ENCODE measurements at places on chromosomes 6 and 20.

- DNase-seq, result no peak
Observed at GRCh38 chr6:73691512-73691911, 4.5 kb upstream of the CD109 start.

- DNase-seq, result no peak
Observed at GRCh38 chr6:146429831-146430230, 113.8 kb upstream of the RAB32 start.

DNA sequence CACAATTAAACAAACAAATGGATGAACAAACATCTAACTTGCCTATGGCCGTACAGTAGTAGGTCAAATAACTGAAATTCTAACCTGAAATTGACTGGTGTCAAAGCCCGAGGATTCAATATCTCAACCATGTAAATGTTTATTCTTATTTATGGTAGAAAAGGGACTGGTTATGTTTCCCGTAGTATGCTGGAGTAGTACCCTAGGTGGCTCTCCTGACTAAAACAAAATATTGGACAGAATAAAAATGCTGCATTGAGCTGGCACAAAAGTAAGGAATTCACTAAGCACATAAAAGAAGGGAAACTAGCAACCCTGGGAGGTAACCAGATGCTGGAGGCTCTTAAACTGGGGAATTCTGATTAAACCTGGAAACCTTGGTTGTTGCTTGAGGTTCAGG lies 117.1 kb upstream of the PREP start:
- no peak for DNase-seq

DNA sequence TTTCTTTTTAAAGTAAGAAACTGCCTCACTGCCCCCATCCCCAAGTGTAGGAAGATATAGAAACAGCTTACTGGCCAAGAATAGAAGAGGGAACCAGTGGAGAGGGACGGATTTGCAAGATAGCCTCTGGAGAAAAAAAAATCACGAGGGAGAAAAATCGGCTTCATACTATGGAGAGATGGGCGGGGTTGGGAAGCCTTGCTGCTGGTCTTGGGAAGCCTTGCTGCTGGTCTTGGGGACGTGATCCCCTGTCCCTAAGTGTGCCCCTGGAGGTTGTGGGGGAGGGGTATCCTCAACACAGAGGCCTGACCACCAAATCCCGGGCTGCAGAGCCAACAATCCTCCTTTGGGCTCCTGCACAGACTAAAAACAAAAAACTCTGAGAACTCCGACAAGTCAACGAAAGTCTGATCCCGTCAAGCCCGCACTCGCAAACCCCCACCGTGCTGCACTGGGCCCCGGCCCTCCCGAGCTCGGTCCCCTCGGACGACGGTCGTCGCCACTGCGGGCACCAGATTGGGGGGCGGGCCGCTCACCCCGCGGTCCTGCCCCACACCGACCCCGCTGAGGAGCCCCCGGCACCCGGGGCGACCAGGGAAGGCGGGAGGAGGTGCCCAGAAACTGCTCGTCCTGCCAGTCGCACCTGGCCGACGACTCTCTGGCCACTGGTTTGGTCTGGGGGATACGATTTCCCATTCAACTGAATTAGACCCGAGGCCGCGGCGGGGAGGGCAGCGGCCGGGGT lies 750 bp downstream of the MAP7 start:
- DNase-seq, result no peak

- no peak for DNase-seq
Observed at GRCh38 chr6:89027756-89028155, 52.8 kb upstream of the PNRC1 start.

DNA sequence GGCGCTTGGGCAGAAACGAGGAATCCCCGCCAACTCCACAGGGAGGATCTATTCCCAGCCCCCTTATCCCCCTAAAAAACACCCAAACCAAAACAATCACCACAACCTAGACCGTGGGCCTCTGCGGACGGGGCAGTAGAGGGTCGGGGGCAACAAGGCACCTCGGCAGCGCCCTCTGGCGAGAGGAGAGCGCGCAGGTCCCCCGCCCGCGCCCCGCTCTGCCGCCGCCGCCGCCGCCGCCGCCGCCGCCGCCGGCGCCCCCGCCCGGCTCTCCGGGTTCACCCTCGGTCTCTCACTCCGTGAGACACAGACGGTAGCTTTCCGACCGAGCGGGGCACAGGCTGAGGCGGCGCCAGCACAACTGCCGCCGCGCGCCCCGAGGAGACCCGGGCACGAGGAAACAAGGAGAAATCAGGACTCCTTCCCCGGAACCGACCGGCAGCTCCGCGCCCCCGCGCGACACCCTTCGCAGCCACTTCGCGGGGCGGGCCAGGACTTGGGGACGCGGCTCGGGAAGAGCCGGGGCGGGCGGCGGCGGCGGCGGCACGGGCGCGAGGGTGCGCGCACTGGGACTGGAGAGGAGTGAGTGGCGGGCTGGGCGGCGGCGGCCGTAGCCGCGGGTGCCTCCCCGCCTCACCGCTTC lies at the start of gene SLC35F1:
Gene SLC35F1, plus strand, starts transcription at position 307 of the 643 bp plus-strand sequence.
- DNase-seq, result no peak

- DNase-seq, result no peak
Observed at GRCh38 chr6:117167520-117168271, 97.7 kb upstream of the VGLL2 start.

DNA sequence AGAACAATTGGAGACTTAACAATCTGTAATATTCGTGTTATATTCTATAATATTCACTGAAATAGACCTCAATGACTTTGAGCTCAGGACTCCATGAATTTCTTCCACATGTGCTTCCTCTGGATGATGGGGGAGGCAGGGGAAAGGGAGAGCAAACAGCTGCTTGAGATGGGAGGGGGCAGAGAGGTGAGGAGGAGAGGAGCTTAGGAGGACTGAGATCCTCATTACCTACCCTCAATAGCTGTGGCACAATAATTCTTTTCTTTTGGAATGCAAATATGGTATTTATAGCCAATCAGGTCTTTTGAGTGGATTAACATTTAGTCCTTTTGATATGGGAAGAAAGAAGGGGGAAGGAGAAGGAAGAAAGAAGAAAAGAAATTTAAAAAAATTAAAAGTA lies 64.1 kb upstream of the ZNF217 start:
- DNase-seq, result no peak

GRCh38 chr20:43843096-43843964 lies 71.3 kb upstream of the TOX2 start:
- DNase-seq, result peak; percentile 35

GRCh38 chr20:49704932-49705336 lies 8.7 kb downstream of the B4GALT5 start:
- DNase-seq, result no peak

GRCh38 chr6:33456156-33456555 lies 1.8 kb downstream of the ZBTB9 start:
- DNase-seq, result no peak

DNA sequence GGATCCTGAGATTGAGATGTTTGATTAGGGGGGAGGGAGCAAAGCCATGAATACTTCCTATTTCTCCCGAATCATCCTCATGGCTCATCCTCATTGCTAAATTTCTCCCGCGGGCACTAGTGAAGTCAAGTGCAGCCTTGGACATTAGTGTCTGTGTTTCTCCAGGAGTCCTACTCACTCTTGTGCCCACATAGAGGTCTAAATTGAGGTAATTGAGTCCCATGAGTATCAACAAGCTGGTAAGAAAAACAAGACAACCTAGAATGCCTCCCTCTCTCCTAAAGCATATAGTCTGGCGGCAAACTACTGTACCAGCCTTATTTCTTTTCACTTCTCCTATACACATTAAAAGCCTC lies 420 bp downstream of the CENPQ start:
- no peak for DNase-seq

DNA sequence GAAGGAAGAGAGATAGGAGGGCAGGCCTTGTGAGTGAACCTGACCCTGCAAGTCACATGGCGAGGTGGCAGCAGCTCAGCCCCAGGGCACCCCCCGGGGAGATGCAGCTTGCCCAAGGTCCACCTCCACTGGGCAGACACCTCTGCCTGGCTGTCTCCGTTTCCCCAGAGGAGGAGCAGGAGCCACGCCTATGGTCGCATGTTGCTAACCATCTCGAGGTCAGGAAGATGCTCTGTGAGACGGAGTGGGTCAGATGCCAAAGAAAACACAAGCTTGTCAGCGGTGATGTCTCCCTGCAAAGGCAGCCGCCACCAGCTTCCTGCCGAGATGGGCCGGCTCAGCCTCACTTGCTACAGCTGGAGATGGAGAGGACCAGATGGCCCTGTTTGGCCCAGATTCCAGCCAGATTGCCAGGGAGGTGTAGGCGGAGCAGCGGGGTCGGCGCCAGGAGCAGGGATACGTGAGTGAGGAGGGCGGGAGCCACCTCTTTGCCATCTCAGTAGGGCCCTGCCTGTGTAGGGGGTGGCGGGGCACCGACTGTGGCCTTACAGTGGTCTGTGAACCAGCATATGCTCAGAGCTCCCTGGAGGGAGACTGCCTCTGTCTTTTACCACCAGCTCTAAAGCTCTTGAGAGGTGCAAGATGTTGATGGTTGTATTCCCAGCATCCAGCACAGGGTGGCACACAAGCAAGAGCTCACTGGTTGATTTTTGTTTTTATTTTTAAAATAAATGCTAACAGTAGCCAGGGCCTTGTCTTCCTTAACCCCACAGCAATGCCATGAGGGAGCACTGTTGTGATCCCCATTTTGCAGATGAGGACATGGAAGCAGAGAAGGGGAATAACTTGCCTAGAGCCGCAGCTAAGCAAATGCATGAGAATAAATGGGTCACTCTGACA lies 42.9 kb upstream of the FAM83D start:
- DNase-seq, result no peak

DNA sequence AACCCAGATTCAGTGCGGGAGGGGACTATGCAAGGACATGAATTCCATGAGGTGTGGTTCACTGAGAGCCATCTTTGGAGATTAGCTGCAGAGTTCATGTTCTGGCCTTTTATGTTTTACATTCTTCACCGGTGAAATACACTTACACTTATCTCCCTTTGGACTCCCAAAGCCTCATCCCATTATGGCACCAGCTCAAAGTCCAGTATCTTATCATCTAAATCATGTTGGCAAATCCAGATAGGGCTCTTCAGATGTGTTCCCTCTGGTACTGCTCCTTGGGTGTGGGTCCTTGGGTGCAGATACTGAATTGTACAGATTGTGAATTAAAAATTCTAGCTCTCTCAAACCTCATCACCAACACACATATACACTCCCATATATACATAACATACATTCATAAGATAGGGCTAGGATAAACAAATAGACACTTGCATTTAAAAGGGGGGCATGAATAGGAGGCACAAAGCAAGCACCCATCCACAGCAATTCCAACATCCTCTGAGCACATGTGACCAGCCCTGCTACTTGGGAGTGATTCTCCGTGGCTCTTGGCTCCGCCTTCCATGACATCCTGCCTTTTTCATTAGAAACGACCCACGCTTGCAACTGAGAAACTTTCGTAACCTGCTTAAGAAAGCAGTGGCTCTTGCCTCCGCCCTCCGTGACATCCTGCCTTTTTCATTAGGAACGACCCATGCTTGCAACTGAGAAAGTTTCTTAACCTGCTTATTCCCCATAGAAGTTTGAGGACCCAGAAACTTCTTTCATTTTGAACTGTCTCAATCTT lies 53.6 kb upstream of the LRRC1 start:
- DNase-seq, result no peak

GRCh38 chr6:79797163-79797764 lies 150.1 kb downstream of the ELOVL4 start:
- DNase-seq, result no peak

DNA sequence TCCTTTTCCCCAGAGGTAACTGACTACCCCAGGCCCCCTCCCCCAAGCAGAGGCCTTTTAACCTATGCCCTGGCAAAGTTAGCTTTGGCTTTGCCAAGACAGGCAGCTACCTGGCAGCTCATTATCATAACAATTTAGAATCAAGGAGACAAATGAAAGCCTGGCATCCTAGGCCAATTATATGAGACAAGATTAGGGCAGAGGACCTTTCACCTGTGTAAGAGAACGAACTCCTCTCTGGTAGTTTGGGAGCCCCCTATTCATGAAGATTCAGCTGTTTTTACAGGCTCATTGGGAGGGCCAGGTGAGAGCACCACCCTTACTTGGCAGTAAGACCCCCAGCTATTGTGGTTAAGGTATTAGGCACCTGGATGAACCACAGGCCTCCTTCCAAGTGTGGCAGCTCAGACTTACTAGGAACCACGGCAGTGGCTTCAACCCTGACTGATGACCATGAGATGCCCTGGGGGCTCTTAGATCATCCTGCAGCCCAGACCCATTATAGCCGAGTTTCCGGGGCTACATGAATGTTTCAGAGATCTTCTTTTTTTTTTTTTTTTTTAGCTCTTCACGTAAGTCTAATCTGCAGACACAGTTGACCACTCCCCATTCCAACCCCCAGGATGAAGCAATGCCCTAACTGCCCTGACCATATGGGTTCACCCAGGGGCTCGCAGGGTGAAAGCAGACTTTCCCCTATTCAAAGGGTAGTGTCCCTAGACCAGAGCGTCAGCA lies 56.2 kb downstream of the RAB44 start:
- no peak for DNase-seq

- no peak for DNase-seq
Observed at GRCh38 chr6:52285177-52286068, 881 bp upstream of the MCM3 start.

DNA sequence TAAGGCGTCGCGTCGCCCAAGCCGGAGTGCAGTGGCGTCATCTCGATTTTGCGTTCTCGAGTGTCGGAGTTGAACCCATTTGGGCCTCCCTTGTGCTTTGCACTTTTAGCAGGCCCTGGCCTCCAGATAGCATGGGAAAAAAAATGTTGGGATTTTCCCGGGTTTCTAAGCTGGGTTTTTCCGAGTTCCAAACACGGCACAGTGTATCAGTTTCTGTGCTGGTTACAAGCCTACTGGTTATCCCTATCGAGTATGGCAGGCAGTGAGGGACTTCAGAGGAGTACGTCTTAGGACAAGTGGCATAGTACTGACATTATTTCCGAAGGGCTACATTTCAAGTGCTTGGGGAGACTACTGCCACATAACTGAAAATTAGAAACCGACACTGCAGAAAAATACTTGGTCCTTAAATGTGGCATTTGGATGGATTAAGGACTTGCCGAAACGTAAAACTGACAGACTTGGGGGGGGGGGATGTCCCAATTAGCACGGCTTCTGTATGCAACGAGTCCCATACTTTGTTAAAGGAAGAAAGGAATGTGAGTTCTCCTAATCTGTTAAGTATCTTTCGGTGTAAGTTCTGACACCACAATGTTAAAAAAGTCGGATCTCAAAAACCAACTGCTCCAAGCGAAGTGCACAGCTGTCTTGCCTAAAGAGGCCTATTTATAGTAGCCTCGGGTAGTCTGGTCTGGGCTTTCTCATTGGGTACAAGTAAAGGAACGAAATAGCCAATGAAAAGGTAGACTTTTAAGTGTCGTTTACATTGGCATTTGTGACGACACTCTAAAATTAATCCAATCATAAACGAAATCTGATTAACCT lies 70.2 kb downstream of the HFE start:
- DNase-seq, result peak; percentile 99

DNA sequence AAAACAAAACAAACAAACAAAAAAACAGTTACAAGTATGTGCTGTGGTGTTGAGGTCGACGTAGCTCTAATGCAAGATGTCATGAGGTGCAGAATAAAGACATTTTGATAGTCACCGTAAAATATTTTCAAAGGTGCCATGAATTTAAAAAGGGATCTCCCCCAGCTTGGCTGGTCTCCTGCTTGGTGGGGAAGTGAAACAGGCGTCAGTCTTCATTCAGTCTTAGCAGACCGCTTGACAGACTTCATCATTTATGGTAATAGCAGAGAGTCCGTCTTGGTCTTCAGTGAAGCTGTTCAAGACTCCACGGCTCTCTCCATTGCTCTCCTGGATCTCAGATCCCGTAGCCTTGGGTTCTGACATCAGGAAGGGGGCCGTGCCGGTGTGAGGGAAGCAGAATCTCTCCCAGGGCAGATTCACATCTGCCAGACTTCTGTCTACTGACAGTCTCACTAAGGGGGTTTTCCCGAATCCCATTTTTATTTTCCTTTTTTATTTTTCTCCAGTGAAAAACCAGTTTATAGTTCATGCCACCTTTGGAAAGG lies 1.6 kb downstream of the SLC24A3 start:
- no peak for DNase-seq

All from RCC 7860 (cell line).